CD4-positive, CD25-positive, alpha-beta regulatory T cell (primary cell): ENCODE measurements at places on chromosomes 13 and 19. TPM values are rescaled to one million over a fixed set of nuclear protein-coding genes. Genes with fewer than 3 reads are reported as not detected.

SULT2B1 gene
- not detected for total RNA-seq

GRCh38 chr19:5590865-5591154, 23.1 kb upstream of the TINCR start:
- no peaks in the 10 kb centered on the region for H3K27me3 ChIP-seq
- H3K36me3 ChIP-seq = peaks cover 87% of the 10 kb centered on the region
- peaks cover 9% of the 10 kb centered on the region for H3K4me1 ChIP-seq
- H3K27ac ChIP-seq = no peak overlapping the region
- H3K4me3 ChIP-seq = no peak overlapping the region

DNA sequence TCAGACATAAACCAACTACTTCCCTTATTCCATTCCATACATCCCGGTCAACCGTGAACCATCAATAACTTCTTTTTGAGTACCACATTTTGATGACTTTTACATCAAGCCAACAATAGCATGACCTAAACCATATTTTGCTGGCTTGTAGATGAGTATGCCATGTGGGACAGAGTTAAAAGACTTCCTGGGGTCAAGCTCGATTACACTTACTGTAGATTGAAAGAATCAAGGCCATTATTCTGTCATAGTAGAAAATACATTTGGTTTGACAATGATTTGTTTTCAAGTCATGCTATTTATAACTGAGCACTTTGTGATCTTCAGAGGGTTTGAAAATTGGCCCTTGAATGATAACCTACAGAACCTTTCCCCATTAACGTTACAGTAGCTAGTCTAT, 1086.9 kb upstream of the PCDH20 start:
- H3K36me3 ChIP-seq = no peaks in the 10 kb centered on the region
- H3K4me3 ChIP-seq = no peak overlapping the region
- H3K27ac ChIP-seq = no peak overlapping the region

DNA sequence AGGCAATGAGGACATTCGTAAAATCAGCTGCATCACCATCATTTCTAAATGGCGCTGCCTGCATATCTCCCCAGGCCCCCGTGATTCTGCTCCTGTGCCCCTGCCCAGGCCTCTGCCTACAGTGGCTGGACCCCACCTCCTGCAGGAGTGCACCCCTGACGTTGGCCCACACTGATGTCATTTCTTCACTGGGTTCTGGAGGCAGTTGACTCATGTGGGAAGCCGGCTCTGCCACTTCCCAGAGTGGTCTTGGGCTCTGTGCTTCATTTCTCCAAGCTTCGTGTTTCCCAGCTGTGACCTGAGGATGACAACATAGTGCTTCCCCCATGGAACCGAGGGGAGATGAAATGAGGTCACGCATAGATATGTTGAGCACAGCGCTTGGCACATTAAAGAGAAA, 19.9 kb downstream of the CCNE1 start:
- DNase-seq = no peak
- H3K4me1 ChIP-seq = peaks cover 37% of the 10 kb centered on the region
- peak overlapping the region; percentile 72 for H3K4me3 ChIP-seq
- H3K27ac ChIP-seq = peak overlapping the region; percentile 86

DNA sequence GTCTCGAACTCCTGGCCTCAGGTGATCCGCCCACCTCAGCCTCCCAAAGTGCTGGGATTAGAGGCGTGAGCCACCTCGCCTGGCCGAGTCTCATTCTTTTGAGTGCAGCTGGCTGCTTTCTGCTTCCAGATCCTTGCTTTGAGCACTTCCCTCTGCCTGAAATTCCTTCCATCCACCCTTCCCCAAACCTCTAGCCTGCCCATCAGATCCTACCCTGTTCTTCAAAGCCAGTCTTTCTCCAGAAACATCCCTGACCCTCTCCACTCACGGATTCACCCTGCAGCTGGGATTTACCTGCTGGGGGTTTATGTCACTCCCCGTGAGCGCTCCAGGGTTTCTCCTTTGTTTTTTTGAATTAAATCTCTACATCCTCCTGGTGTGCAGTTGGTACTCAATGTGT, 13.1 kb upstream of the NPAS1 start:
- H3K36me3 ChIP-seq = no peaks in the 10 kb centered on the region
- no peaks in the 10 kb centered on the region for H3K27me3 ChIP-seq
- DNase-seq = no peak
- no peaks in the 10 kb centered on the region for H3K4me1 ChIP-seq
- no peak overlapping the region for H3K27ac ChIP-seq

DNA sequence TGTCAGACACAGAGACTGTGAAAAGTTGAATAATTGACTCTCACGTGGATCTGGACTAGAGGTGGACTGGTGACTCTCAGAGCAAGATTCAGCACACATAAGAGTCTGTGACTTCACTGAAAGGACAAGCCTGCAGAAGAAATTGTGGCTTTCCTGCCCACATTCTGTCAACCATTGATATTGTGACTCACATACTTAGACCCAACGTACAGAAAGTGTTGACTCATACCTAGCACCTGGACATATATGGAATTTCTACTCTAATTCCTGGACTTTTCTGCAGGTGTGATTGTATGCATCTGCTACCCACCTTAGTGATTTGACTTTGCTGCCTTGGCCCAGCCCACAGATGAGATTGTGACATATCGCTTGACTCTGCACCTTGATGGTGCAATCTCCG, 15.6 kb upstream of the ZNF730 start:
- H3K4me3 ChIP-seq = no peak overlapping the region
- no peaks in the 10 kb centered on the region for H3K36me3 ChIP-seq
- H3K27me3 ChIP-seq = no peaks in the 10 kb centered on the region
- DNase-seq = no peak

CCDC70 gene
- not detected for total RNA-seq

- no peak overlapping the region for H3K4me3 ChIP-seq
- H3K4me1 ChIP-seq = no peaks in the 10 kb centered on the region
- no peak for DNase-seq
- H3K27me3 ChIP-seq = no peaks in the 10 kb centered on the region
These were observed 294.9 kb downstream of the NDFIP2 start for GRCh38 chr13:79775830-79776229.

GRCh38 chr13:93147298-93147645, 79.3 kb upstream of the GPC6 start:
- H3K36me3 ChIP-seq = no peaks in the 10 kb centered on the region
- no peaks in the 10 kb centered on the region for H3K4me1 ChIP-seq
- DNase-seq = no peak
- no peak overlapping the region for H3K4me3 ChIP-seq
- no peaks in the 10 kb centered on the region for H3K27me3 ChIP-seq

GRCh38 chr19:44552324-44552723, 22.8 kb upstream of the CEACAM20 start:
- no peak overlapping the region for H3K27ac ChIP-seq
- H3K27me3 ChIP-seq = no peaks in the 10 kb centered on the region
- DNase-seq = no peak
- no peak overlapping the region for H3K4me3 ChIP-seq
- no peaks in the 10 kb centered on the region for H3K4me1 ChIP-seq

GRCh38 chr19:5460748-5461147, 5.5 kb downstream of the ZNRF4 start:
- no peaks in the 10 kb centered on the region for H3K36me3 ChIP-seq
- no peak overlapping the region for H3K27ac ChIP-seq
- no peak overlapping the region for H3K4me3 ChIP-seq
- no peaks in the 10 kb centered on the region for H3K4me1 ChIP-seq

DNA sequence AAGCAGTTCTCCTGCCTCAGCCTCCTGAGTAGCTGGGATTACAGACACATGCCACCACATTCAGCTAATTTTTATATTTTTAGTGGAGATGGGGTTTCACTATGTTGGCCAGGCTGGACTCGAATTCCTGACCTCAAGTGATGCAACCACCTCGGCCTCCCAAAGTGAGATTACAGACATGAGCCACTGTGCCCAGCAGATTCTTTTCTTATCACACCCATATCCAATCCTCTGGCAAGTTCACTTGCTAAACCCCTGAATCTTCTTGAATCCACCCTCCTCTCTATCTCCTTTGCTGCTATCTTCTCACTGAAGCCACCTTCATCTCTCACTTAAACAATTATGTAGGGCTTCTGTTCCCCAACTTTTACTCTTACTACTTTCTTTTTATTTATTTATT, 17.5 kb downstream of the TMEM143 start:
- H3K36me3 ChIP-seq = peaks cover 2% of the 10 kb centered on the region
- H3K27ac ChIP-seq = no peak overlapping the region
- H3K4me3 ChIP-seq = no peak overlapping the region
- H3K4me1 ChIP-seq = no peaks in the 10 kb centered on the region
- no peak for DNase-seq

PRKACA gene
- 40.2 TPM for total RNA-seq

SHISA7 gene
- total RNA-seq = not detected

DNA sequence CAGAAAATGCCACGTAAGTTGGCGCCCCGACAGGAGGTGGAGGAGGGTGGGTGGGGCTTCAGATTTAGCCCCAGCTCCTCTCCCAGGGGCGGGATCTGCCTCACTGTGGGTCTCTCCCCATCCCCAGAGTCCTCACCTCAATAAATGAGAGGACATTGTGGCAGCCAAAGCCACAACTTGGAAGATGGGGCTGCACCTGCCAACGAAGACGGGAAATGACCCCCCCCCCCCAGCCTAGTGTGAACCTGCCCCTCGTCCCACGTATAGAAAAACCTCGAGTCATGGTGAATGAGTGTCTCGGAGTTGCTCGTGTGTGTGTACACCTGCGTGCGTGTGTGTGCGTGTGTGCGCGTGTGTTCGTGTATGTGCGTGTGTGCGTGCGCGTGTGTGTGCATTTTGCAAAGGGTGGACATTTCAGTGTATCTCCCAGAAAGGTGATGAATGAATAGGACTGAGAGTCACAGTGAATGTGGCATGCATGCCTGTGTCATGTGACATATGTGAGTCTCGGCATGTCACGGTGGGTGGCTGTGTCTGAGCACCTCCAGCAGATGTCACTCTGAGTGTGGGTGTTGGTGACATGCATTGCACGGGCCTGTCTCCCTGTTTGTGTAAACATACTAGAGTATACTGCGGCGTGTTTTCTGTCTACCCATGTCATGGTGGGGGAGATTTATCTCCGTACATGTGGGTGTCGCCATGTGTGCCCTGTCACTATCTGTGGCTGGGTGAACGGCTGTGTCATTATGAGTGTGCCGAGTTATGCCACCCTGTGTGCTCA, 1.5 kb upstream of the TRAPPC5 start:
- peaks cover 6% of the 10 kb centered on the region for H3K36me3 ChIP-seq
- H3K4me3 ChIP-seq = no peak overlapping the region
- H3K4me1 ChIP-seq = peaks cover 40% of the 10 kb centered on the region
- no peak overlapping the region for H3K27ac ChIP-seq

KANK2 gene
- total RNA-seq = 0.74 TPM

DNA sequence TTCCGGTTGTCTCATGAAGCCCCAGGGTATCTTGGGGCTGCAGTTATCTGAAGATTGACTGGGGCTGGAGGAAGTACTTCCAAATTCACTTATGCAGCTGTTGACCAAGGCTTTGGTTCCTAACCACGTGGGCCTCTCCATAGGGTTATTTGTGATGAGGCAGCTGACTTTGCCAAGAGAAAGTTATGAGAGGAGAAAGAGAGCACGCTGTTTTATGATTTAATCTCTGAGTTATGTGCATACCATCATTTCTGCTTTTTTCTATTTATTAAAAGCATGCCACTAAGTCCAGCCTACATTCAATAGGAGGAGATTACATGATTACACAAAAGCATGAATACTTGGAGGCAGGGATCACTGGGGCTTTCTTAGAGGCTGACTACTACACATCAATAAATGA, 215.5 kb downstream of the NHLRC3 start:
- no peaks in the 10 kb centered on the region for H3K27me3 ChIP-seq
- H3K4me3 ChIP-seq = no peak overlapping the region
- DNase-seq = no peak
- H3K36me3 ChIP-seq = no peaks in the 10 kb centered on the region

STAP2 gene
- total RNA-seq = 2.2 TPM
